ENCODE measurements at places on chromosomes 2 and 18.

DNA sequence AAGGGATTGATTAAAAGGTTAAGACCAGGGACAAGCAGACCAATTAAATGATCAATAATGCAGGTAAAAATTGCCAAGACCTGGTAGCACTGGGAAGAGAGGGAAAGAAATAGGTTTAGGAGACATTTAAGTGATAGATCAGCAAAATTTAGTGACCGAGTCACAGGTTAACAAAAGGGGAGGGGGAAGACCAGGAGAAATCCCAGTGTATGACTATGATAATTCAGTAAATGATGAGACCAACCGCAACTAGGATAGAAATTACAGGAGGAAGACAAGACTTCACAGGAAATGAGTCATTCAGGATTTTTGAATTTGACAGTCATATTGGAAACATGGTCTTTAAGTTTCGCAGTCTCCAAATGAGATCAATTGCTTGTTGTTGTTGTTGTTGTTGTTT lies 62.9 kb downstream of the COBLL1 start:
- DNase-seq = no peak

DNA sequence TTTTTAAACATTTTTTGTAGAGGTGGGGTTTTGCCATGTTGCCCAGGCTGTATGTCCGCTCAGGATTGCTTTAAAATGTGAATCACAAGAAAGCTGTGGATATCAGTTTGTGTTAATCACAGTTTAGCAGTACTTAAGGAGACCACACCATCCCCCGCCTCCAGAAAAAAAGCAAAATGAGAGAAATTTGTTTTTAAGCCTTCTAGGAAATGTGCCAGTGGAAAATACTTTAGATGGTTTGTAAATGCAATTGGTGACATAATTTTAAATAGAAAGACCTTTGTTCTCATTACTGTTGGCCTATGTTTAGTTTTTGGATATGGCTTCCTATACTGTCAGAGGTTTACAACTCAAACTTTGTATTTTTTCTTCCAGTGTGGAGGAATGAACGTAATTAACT lies 27.0 kb downstream of the GCA start:
- DNase-seq = no peak

GRCh38 chr2:69012310-69013141 lies 453 bp upstream of the ANTXR1 start:
- no peak for DNase-seq

DNA sequence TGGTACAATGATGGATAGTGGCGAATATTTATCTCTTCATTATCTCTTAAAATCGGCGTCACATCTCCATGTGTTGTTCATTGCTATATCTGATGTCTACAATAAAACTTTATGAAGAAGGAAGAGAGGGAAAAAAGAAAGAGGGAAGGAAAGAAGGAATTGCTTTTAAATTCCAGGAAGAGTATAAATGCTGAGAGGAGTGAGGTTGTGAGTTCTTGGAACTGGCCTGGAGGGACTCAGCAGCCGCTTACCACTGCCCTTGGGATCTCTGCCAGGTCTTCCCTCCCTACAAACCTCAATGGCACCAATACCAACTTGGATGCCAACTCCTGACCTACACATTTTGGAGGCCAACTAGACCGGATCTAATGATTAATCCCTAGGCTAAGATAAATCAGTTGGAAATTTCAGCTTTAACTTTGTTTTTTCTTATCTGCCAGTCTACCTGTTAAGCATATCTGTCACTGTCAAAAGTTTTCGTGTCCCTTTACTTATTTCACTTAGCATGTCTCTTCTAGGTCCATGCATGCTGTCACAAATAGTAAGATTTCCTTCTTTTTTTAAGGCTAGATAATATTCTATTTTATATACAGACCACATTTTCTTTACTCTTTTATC lies 9.8 kb downstream of the SCN9A start:
- no peak for DNase-seq

GRCh38 chr2:190582736-190583506 lies 48.4 kb upstream of the NEMP2 start:
- no peak for DNase-seq

- DNase-seq = no peak
Observed at GRCh38 chr2:15760232-15760910, 168.7 kb downstream of the DDX1 start.

GRCh38 chr18:64330931-64331330 lies 182.0 kb upstream of the LINC00305 start:
- no peak for DNase-seq

- DNase-seq = no peak
Observed at GRCh38 chr2:127590386-127591190, 55.1 kb downstream of the MYO7B start.

GRCh38 chr18:48778344-48779011 lies 172.3 kb downstream of the SMAD7 start:
- DNase-seq = no peak

DNA sequence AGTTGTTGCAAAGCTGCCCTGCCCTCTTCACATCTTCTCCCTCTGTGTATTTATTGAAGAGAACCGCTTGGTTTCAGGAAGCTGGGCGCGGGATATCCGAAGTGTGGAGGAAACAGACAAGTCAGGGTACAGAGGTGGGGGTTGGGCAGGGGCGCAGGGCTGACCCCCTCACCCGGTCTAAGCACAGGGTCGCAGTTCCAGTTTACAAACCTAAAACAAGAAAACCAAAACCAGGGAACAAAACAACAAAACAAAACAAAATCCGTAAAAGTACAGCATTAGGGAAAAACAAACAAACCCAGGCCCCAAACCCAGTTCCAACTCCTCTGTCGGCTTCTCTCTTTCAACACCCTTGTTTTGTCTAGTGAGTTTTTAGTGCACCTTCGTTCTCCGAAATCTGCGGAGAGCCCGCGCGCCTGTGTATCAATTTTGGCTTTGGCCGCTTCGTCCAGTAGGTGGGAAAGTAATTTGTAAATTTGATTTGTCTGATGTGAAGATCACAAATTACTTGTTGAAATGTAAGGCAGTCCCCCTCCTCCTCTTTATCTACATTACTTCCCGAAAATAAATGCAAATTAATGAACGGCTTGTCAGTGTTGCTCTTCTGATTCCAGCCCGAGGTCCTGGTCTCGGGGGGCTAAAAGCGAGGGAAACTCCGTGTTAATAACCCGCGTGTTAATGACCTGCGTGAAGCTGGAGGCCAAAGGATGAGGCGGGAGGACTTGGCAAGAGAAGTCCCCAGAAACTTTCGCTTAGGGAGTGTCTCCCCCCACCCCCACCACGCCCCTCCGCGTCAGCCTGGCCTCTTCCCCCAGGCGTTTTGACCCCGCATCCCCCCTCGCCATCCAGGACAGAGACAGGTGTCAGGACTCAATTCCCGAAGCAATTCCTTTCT lies 6.9 kb downstream of the OTX1 start:
- no peak for DNase-seq

- DNase-seq = no peak
Observed at GRCh38 chr2:97900806-97901205, 94.9 kb downstream of the TMEM131 start.

GRCh38 chr2:181760521-181760920 lies 80.2 kb upstream of the NEUROD1 start:
- DNase-seq = no peak

- DNase-seq = no peak
Observed at GRCh38 chr2:29841386-29842004, 79.9 kb downstream of the ALK start.

- DNase-seq = no peak
Observed at GRCh38 chr18:74817576-74817975, 219.9 kb downstream of the ZNF407 start.

DNA sequence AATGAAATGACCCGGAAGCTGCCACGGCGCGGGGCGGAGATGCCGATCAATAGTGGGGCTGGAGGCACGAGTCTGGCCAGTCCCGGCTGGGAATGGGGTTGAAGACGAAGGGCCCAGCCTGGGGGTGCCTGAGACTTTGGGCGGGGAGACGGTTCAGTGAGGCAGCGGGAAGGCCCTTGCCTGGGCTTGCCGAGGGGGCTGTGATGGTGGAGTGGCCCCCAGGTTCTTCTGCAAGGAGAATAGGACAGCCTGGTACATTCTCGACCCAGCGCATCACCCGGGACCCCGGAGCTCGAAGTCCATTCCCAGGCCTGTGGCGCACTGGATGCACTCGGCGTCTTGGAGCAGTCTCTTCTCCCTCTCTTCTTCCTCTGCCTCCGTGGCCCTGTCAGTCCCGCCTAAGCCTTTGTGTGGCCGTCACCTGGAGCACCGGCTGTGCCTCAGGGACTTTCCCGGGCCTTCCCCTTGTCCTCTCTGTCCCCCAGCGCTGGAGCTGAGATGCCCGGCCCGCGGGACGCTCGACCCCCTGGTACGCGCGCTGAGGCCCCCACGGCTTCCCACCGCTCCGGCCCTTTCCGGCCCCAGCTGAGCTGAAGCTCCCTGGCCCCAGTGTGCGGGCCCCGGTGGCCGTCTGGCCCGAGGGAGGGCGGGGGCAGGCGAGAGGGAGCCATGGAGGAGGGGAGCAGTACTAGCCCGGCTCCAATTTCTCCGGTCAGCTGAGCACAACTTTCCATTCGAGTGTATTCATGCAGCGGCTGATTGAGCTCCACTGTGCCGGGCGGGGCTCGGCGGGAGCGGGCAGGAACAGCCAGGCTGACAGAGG lies 8.0 kb downstream of the SIX3 start:
- DNase-seq = no peak

- no peak for DNase-seq
Observed at GRCh38 chr2:152609699-152610098, 107.6 kb downstream of the PRPF40A start.

- DNase-seq = no peak
Observed at GRCh38 chr2:227000123-227000522, 163.9 kb downstream of the COL4A4 start.

DNA sequence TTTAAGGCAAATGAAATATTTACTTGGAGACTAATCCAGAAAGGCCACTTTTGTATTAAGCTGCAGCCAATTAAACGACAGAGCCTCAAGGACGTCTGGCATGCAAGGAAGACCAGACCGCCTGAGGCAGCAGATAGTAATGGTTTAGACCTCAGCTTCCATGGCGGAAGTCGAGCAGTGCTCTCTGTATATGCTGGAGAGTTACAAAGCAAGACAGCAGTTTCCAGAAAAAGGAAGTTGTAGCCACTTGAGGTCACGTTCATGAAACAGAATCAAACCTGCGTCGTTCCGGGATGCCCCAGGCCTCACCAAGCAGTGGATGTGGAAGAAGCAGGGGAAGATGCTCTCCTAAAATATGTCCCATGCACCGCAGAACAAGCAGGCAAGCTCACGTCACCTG lies 142.0 kb downstream of the PTGR3 start:
- DNase-seq = no peak

GRCh38 chr2:10846110-10846861 lies 33.7 kb upstream of the PDIA6 start:
- DNase-seq = no peak

DNA sequence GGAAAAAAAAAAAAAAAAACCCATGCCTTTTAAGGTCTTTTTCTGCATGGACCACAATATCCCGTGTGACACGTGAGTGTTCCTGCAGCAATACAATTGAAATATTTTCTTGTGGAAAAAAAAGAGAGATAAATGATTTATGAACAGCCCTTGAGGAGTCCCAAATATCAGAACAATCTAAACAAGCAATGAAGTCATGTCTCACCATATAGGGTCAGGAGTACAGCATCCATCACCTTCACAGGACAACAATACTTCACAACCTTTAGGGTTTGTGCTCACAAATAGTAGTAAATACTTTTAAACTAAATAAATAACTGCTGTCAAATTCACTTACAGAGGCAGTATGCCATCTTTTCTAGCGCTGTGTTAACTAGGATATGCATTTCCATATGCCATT lies 87.9 kb downstream of the ZEB2 start:
- DNase-seq = no peak

DNA sequence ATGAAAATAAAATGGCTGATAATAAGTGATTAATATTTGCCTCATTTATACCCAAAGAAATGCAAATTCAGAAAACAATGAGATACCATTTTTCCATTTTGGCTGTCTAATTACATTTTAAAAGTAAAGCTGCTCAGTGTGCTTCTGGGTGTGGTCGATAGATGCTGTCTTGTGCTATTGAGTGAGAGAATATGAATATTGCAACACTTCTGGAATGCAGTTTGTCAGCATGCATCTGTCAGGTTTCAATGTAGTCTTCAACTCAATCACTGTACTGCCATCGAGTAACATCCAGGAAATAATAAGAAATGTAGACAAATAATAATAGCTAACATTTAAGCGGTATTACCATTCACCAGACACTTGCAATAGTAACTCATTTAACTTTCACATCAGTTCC lies 3.9 kb downstream of the IL18R1 start:
- DNase-seq = no peak

DNA sequence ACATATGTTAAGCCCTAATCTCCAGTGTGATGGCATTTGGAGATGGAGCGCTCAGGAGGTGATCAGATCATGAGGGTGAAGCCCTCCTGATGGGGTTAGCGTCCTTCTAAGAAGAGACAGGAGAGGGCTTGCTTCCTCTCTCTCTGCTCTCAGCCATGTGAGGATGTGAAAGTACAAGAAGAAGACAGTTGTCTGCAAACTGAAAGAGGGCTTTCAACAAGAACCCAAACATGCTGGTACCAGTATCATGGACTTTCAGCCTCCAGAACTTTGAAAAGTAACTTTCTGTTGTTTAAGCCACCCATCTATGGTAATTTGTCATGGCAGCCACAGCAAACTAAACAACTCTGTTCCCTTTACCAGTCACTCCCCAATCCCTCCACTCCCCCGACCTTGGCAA lies 47.4 kb downstream of the CACNB4 start:
- no peak for DNase-seq

- no peak for DNase-seq
Observed at GRCh38 chr2:7292154-7292691, 375.0 kb downstream of the RNF144A start.

GRCh38 chr18:33839452-33840211 lies 261.6 kb downstream of the ASXL3 start:
- DNase-seq = no peak

DNA sequence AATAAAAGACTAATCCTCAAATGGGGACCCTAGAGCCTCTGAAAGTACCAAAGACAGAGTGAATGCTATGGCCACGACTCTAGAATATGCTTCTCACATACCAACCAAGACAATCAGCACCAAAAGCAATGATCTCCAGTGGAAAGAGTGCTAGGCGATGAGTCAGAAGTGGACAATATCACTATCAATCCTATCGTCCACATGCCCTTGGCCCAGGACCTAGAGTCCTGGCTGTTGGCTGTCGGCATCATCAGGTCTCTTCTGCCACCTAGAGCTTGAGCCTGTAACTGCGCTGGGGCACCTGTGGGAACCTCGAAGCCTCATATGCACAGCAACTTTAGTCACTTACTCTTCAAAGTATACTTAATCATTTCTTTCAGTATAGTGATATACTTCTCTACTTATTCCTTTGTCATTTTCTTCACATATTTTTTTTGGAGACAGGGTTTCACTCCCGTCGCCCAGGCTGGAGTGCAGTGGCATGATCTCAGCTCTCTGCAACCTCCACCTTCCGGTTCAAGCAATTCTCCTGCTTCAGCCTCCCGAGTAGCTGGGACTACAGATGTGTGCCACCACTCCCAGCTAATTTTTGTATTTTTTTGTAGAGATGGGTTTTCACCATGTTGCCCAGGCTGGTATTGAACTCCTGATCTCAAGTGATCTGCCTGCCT lies 29.7 kb downstream of the NOL10 start:
- DNase-seq = no peak

- no peak for DNase-seq
Observed at GRCh38 chr2:86621280-86621943, 2.3 kb downstream of the RNF103 start.

- no peak for DNase-seq
Observed at GRCh38 chr18:11500153-11501122, 109.0 kb upstream of the SLC35G4 start.
